ENCODE measurements at places on chromosomes 6 and 20.
A peak's percentile ranks its signal among the peaks of the same experiment; 100 is the strongest.

DNA sequence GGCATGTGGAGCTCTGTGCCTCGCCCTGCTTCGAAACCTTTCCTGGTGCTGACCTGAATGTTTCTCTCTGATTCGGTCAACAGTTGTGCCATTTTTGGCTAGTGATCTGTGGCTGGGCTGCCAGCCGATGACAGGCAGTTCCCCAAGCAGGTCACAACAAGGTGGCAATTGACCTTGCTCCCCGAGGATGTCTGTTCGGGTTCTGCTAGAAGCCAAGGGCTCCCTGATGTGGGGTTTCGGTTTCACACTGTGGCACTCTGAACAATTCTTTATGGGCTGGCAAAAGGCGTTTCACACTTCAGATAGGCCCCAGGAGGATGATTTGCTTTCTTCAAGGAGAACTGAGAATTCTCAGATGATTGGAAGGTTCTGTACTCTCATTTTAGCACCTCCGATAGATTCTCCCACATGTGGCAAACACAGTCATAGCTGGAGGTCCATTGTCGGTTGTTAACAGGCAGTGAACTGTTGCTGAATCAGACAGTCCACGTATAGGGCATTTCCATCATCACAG is 135.6 kb downstream of the SLC24A3 start:
- DNase-seq: no peak

DNA sequence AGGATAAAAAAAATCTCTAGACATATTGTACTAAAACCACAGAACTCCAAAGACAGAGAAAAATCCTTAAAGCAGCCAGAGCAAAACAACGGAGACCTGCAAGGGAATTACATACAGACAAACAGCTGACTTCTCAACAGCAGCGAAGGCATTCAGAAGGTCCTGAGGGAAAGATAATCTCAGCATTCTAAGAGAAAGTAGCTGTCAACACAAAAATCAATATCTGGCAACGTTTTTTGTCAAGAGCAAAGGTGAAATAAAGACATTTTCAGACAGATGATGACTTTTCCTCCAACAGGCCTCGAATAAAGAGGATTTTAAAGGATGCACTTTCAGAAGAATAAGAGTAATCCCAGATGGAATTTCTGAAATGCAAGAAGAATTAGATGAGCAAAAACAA is 6.1 kb upstream of the SCGN start:
- DNase-seq: no peak

- no peak for DNase-seq
Measured at GRCh38 chr6:36888654-36889481, 3.1 kb downstream of the C6orf89 start.

GRCh38 chr20:32448306-32449056 is 90.3 kb downstream of the ASXL1 start:
- no peak for DNase-seq

DNA sequence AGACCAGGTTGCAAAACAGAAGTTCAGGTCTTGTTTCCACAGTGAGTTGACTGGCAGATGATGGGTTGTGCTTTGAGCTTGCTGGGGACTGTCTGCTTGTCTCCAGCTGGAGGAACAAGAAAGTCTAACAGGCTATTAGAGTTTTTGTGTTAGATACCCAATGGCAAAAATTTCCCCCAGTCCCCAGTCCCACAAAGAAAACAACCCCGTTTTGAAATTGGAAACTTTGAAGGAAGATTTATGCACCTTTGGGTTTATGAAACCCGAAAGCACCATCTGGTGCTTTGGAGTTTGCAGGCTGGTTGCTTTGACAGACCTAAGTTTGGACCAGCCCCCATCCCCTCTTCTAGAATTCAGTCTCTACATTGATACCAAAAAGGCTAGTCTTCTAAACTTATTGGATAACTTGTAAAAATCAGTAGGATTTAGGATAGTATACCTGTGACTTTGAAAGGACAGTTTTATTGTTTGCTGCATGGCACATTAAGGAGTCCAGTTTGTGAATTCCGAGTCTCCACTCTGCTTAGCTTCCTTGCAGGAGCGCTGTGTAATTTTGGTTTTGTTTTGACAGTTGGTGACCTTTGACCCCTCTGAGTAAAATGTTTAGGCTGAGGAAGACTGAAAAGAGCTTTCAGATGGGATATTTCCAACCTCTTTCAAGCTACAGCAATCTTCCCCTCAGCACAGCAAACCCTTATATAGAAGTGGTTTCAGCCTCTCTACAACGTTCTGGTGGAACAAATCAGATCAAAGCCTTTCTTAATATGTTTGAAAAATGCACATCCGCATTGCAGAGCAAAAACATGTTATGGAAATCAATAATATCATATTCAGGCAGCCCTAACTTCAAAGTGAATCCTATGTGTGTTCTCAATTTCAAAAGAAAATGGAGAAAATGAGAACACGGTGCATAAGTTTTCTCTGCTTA is 25.5 kb upstream of the PRL start:
- no peak for DNase-seq

DNA sequence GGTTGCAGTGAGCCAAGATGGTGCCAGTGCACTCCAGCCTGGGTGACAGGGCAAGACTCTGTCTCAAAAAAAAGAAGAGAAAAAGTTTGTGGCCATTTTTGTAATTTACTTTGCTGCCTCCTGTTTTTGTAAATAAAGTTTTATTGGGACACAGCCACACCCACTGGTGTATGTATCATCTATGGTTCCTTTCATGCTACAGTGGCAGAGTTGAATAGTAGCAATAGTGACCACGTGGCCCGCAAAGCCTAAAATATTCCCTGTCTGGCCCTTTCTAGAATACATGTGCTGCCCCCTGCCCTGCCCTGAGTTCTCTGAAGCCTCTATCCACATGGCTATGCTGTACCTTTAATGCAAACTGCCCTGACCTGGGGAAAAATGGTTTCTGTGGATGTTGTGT is 75.3 kb upstream of the ZNF133 start:
- no peak for DNase-seq

- no peak for DNase-seq
Measured at GRCh38 chr6:143224516-143224915, 163.8 kb downstream of the AIG1 start.

- no peak for DNase-seq
Measured at GRCh38 chr20:50003253-50003656, 20.5 kb downstream of the SNAI1 start.

DNA sequence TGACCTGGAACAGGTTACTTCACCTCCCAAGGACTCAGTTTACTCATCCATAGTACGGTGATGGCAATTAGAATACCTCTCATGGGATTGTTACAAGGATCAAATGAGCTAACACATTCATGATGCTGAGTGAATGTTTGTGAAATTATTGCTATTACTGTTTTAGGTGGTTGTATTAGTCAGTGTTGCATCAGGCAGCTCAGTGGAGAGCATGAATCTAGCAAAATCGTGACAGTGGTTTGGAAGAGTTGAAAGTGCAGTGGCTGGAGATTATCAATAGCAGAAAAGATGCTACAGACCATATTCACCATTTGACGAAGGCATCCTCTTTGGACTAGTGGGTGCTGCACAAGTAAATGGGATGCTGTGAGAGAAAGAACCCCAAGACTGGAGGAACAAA is 50.4 kb upstream of the CTNNBL1 start:
- no peak for DNase-seq

DNA sequence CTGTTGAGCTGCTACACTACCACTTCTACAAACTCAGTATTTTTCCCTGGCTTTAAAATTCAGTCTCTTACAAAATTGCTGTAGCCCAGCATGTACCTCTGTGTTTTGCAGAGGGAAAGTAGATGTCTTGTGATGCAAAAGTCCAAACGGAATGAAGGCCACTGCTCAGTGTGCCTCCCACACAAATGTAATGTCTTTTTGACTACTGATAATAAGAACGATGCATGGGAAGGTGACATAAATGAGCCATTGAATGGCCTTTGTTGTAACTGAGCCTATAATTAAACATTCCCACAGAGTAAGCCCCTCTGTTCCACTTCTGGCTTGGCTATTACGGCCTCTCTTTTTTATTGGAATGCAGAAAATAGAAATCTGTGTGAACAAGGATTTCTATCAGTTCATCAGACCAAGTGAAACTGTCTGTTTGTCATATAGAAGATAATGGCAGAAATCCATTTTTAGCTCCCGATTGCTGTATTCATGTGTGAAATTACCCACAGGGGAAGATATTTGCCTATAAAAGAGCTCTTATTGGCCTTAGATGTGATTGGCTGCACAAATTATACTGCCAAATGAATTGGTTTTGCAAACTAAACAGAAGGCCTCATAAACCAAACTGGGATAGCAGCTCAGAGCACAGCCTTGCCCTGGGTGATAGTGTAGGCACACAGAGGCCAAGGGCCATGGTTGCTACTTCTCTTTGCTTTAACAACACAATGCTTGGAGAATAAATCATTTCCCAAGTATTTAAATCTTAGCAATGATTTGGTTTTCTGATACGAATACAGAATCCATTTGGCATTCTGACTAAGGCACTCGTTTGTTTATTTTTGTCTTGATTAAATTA is 241.5 kb upstream of the PLN start:
- DNase-seq: no peak

DNA sequence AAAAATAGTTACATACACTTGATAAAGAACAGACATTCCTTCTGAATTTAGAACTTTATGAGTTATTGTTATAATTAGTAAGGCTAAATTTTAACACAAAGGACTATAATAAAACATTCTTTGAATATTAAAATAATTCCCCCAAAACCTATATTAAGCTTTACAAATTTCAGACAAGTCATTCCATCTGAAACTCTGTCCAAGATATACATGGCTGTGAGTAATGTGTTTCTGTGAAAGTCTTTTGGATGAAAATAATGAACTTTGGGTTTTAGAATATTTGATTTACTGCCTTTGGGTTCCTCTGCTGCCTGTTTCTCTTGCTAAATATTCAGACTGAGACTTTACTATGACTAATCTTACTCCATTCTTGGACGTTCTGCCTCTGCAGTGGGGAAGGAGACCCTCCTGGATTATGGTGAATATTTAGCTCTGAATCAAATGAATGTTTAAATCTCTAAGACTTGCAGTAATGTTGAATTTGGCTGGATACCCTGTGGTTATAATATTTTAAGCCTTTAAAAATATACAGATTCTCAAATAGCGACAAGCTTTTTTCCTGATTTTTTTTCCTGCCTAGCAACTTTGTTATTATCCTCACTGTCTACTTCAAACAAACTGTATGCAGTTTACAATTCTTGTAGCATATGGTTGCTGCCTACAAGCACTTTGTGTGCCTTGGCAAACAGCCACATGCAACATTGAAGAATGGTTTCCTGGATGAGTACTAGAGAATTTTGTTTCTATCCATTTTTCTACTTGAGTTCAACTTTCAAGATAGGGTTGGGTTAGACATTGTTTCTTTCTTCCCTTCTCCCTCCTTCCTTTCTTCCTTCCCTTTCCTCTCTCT is 51.4 kb downstream of the TXLNB start:
- DNase-seq: no peak

GRCh38 chr6:52642368-52642767 is 28.5 kb upstream of the TMEM14A start:
- no peak for DNase-seq

DNA sequence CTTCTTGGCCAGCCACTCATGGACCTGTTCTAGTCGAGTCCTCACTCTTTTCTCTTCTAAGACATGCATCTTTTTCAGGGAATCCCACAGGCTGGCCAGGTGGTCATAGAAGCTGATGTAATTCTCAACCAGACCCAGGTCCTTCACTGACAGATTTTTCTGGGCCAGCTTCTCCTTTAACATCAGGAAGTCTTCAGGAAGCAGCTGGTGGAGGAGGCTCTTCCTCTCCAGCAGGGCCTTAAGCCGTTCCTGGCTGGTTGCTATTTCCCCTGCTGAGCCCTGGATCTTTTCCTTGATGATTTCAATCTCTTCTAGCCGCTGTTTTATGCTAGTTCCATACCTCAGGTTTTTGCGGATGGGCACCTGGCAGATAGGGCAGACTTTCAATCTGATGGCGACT is 28.6 kb downstream of the DDX27 start:
- DNase-seq: no peak

DNA sequence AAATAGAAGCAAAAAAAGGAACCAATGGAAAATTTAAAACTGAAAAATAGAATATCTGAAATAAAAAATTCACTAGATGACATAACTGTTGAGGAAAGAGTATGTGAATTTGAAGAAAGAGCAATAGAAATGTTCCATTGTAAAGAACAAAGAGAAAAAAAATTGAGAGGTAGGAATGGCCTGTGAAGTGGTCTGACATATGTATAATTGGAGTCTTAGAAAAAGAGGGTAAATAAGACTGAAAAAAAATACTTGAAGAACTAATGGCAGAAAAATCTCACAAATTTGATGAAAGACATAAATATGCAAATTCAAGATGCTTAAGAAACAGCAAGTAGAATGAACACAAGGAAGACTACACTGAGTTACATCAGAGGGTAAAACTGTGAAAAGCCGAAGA is 93.4 kb downstream of the QKI start:
- DNase-seq: no peak

GRCh38 chr6:43683708-43684455 is 3.7 kb downstream of the MRPS18A start:
- peak; percentile 61 for DNase-seq

DNA sequence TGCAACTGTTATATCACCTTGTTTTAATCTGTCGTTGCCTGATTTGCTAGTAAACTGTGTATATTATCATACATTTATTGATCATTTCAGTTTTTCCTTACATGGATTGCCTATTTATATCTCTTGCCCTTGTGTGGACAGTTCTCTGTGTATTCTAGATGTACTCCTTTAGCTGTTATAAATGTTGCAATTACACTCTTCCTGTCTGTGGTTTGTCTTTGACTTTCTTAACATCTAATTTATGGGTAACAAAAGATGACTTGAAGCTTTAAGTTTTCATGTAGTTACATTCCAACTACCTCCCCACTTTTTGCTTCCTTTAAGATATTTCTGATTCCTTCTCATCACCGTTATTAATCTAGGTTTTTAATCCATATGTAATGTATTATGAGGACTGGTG is 22.6 kb downstream of the PLCB1 start:
- DNase-seq: no peak

DNA sequence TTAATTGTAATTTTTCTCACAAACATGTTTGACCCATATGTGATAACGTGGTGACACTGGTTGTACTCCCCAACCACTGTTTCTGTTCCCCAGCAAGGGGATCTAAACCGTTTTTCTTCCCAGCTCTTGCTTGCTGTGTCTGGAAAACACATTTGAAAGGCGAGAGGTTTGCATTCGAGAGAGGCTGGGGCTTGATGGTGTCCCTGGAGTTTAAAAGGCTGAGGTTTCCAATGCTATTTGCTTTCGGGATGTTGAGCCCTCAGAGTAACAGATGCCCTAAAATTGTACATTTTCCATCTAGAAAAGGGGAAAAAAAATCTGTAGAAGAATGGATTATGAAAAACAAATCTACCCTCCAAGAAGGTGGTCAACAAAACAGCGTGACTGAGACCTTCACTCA is 35.4 kb downstream of the AKAP12 start:
- no peak for DNase-seq

GRCh38 chr20:7775072-7775471 is 165.2 kb downstream of the HAO1 start:
- no peak for DNase-seq

- no peak for DNase-seq
Measured at GRCh38 chr6:93021235-93021915, 398.0 kb downstream of the EPHA7 start.

Data from B cell (primary cell).